ENCODE measurements at places on chromosomes 5 and 9.

DNA sequence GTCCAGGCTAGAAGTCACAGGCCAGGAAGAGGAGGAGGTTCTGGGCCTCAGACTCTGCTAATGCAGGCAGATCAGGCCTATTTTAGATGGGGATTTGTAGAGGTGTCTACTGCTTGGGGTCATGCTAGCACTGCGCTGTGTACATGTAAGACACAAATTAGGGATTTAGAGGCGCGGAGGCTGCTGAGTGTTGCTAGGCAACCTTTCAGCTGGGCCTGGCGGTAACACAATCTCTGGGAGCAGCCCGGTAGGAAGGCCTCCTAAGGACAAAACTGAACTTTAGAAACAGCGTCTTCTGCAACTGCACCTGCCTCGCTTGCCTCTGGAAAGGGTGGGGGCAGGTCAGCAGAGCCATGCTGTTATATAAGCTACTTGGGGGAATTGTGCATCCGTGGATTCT, 147.9 kb downstream of the MACROH2A1 start:
- no peak overlapping the region for H3K4me3 ChIP-seq
- no peak overlapping the region for H3K27ac ChIP-seq
- DNase-seq = no peak
- H3K27me3 ChIP-seq = no peaks in the 10 kb centered on the region

DNA sequence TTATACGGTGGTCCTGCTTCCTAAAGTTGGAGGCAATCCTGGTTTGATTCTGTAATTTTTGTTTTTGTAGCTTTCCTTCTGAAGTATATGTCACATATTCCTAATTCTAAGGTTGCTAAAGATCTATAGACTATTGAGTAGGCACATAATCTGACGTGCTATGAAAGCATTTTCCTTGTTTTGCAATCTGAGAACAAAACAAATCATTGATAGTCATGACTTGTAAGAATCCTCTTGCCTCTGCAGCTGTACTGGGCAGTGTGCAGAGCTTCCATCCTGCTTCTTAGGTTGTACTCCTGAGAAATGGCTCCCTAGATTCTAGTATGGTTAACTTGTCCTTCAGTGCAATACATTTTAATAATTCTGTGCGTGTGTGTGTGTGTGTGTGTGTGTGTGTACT, 35.4 kb downstream of the SEMA6A start:
- no peak overlapping the region for H3K27ac ChIP-seq
- H3K4me1 ChIP-seq = peaks cover 29% of the 10 kb centered on the region
- no peak for DNase-seq
- H3K27me3 ChIP-seq = no peaks in the 10 kb centered on the region
- no peak overlapping the region for H3K4me3 ChIP-seq

- H3K27me3 ChIP-seq = no peaks in the 10 kb centered on the region
- H3K27ac ChIP-seq = no peak overlapping the region
- H3K36me3 ChIP-seq = no peaks in the 10 kb centered on the region
- H3K4me1 ChIP-seq = peaks cover 4% of the 10 kb centered on the region
Observed at GRCh38 chr9:116081435-116082115, 72.0 kb upstream of the PAPPA start.

GRCh38 chr9:16619402-16619801, 251.1 kb downstream of the BNC2 start:
- no peak for DNase-seq
- H3K36me3 ChIP-seq = no peaks in the 10 kb centered on the region
- no peak overlapping the region for H3K4me3 ChIP-seq
- peaks cover 4% of the 10 kb centered on the region for H3K4me1 ChIP-seq

GRCh38 chr9:111842313-111842712, 47.6 kb upstream of the SHOC1 start:
- H3K4me1 ChIP-seq = peaks cover 8% of the 10 kb centered on the region
- H3K27me3 ChIP-seq = no peaks in the 10 kb centered on the region
- H3K4me3 ChIP-seq = no peak overlapping the region
- H3K27ac ChIP-seq = no peak overlapping the region
- H3K36me3 ChIP-seq = no peaks in the 10 kb centered on the region

GRCh38 chr5:5005353-5005752, 134.8 kb upstream of the ADAMTS16 start:
- no peaks in the 10 kb centered on the region for H3K36me3 ChIP-seq
- no peaks in the 10 kb centered on the region for H3K27me3 ChIP-seq
- H3K27ac ChIP-seq = no peak overlapping the region
- no peaks in the 10 kb centered on the region for H3K4me1 ChIP-seq

DNA sequence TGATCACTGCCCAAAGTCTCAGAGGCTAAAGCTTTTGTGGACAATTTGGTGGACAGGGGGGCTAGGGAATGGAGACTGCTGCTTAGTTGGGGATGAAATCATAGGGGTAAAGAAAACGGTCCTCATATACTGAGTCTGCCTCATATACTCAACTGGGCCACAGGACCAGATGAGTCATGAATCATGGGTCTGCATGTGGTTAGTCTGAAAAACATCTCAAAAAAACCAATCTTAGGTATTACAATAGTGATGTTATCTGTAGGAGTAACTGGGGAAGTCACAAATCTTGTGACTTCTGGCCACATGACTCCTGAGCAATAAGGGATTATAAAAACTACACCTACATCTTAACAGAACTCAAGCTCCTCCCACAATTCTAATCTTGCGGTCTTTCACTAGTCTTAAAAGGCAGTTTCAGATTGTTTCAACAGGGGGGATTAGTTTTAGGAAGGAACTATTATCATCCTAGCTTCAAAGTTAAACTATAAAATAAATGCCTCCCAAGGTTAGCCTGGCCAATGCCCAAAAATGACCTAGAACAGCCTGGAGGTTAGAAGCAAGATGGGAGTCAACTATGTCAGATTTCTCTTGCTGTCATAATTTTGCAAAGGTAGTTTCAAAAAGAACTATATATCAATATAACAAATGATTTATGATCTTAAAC, 17.5 kb downstream of the TMEM161B start:
- no peaks in the 10 kb centered on the region for H3K36me3 ChIP-seq
- peaks cover 11% of the 10 kb centered on the region for H3K4me1 ChIP-seq
- no peak overlapping the region for H3K4me3 ChIP-seq
- no peak for DNase-seq
- H3K27ac ChIP-seq = no peak overlapping the region

- peaks cover 21% of the 10 kb centered on the region for H3K4me1 ChIP-seq
- H3K4me3 ChIP-seq = no peak overlapping the region
Observed at GRCh38 chr5:96781031-96781971, 26.4 kb downstream of the ERAP1 start.

DNA sequence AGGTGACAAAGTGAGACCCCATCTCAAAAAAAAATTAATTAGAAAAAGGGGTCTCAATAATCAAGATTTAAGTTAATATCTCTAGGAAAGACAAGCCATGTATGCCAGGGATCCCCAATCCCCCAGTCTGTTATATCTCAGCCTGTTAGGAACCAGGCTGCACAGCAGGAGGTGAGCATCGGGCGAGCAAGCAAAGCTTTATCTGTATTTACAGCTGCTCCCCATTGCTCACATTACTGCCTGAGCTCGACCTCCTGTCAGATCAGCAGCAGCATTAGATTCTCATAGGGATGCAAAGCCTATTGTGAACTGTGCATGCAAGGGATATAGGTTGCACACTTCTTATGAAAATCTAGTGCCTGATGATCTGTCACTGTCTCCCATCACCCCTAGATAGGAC, 116.8 kb downstream of the TARS1 start:
- H3K4me3 ChIP-seq = no peak overlapping the region
- H3K27ac ChIP-seq = no peak overlapping the region
- H3K27me3 ChIP-seq = no peaks in the 10 kb centered on the region
- no peak for DNase-seq
- no peaks in the 10 kb centered on the region for H3K36me3 ChIP-seq
- peaks cover 13% of the 10 kb centered on the region for H3K4me1 ChIP-seq

DNA sequence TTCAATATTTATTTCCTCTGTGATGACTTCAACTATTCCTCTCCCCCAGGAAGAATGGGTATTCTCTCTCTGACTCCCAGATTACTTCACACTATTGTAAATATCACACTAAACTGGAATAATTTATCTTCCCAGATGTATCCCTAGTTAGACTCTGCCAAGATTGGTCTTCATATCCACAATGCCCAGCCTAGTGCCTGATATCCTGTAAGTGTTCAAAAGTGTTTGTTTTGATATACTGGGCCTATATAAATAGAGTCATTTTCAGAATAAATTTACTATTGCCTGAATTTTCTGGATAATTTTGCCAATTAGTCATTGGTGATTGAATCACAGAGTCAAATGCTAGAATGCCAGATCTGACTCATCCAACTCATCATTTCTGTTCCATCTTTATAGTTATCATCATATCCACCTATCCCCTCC, 143.7 kb upstream of the TNC start:
- peaks cover 17% of the 10 kb centered on the region for H3K4me1 ChIP-seq
- no peak for DNase-seq
- no peaks in the 10 kb centered on the region for H3K36me3 ChIP-seq
- no peak overlapping the region for H3K4me3 ChIP-seq

GRCh38 chr5:138541511-138542179, 1.4 kb downstream of the ETF1 start:
- peak overlapping the region; percentile 93 for H3K27ac ChIP-seq
- peak overlapping the region; percentile 73 for H3K4me3 ChIP-seq
- DNase-seq = no peak

- H3K4me3 ChIP-seq = peak overlapping the region; percentile 86
- H3K4me1 ChIP-seq = peaks cover 32% of the 10 kb centered on the region
- H3K27ac ChIP-seq = peak overlapping the region; percentile 89
- DNase-seq = no peak
Observed at GRCh38 chr9:88990041-88990728, 1.1 kb upstream of the S1PR3 start.
